Spleen (tissue), 13 donors: ENCODE measurements at places on chromosomes 13 and 19. TPM values are rescaled to one million over a fixed set of nuclear protein-coding genes. Genes with fewer than 3 reads are reported as not detected.

GRCh38 chr13:79516595-79516994 is 35.6 kb downstream of the NDFIP2 start:
- H3K27me3 ChIP-seq = no peaks in the 10 kb centered on the region
- H3K27ac ChIP-seq = no peak overlapping the region
- no peak overlapping the region for H3K4me3 ChIP-seq
- H3K36me3 ChIP-seq = no peaks in the 10 kb centered on the region
- no peaks in the 10 kb centered on the region for H3K4me1 ChIP-seq

DNA sequence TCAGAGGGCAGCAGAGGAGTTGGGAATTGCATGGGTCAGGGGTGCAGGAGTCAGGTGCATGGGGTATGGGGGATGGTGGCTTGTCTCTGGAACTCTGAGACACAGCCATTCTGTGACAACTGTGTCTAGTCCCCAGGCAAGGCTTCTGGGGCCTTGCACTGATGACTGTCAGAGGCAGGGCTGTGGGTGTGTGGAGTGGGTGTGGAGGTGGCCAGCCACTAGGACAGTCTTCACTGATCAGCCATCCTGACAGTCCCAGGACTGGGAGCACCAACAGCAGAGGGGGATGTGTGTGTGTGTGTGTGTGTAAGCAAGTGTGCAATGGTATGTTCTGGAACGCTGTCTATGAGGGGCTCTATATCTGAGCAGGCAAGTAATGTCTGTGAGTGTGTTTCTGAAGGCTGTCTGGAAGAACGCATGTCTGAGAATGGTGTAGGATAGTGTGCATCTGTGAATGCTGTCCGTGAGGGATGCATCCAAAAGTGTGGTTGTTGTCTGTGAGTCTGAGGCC is 5.4 kb downstream of the NUMBL start:
- H3K27me3 ChIP-seq = no peaks in the 10 kb centered on the region
- H3K27ac ChIP-seq = no peak overlapping the region
- no peak for DNase-seq
- H3K4me1 ChIP-seq = peaks cover 2% of the 10 kb centered on the region
- no peak overlapping the region for H3K4me3 ChIP-seq

DNA sequence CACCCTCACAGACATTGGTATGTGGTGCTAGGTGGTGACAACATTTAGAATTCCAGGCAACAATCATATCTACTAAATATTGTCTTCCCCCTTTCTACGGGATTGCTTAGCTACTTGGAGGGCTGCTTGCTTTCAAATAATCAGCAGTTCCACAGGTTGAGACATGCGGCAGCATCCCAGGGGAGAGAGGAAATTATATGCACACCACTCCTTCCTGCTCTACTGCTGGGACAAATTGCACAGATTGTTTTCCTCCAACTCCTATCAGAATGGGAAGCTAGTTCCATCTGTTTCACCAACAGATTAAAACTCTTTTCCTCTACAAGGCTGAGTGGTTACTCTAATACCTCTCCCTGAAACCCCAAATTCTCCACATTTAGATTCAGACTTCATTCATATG is 275.4 kb downstream of the DNAJC15 start:
- no peaks in the 10 kb centered on the region for H3K27me3 ChIP-seq
- H3K36me3 ChIP-seq = no peaks in the 10 kb centered on the region
- no peak overlapping the region for H3K4me3 ChIP-seq
- DNase-seq = no peak
- H3K4me1 ChIP-seq = no peaks in the 10 kb centered on the region

Gene PINLYP
- 3.6 TPM for total RNA-seq

DNA sequence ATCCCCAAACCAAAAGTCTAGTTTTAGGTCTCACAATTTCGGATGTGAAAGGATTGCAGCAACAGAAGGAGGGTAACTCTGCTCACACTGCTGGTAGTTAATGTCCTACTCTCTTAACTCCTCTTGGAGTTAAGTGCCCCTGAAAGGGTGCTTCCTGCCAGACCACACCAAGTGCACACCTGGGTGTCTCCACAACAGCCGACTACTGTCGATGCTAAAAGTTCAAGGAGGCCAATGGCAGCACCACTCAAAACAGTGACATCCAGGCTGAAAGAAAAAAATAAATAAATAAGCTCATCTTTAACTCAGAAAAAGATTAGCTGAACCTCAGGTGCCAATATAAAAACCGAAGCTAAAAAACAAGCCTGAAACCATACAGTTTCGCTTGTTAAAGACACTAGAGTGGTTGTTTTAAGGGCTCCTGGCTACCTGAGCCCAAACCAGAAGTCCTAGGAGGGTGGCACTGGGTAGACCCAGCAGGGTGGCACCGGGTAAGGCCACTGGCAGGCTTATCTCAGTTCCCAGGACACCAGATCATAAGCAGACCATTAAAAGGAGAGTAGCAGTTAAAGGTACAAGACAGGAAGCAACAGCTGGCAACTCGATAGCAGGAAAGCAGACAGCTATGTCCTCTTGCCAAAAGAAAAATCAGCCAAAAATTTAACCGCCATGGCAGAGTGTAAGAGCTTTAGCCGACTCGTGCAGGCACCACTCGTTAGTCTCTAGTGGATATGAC is 39.3 kb downstream of the BRD4 start:
- no peak overlapping the region for H3K4me3 ChIP-seq
- peak; percentile 39 for DNase-seq
- no peaks in the 10 kb centered on the region for H3K36me3 ChIP-seq
- H3K4me1 ChIP-seq = peaks cover 92% of the 10 kb centered on the region
- H3K27ac ChIP-seq = peak overlapping the region; percentile 66

Gene CBY2
- not detected for total RNA-seq

Gene SGCG
- total RNA-seq = not detected

Gene HIF3A
- total RNA-seq = 99.5 TPM

Gene NCLN
- 57.5 TPM for total RNA-seq
